Stimulated activated memory B cell treated with anti-CD40 and anti-IgM and Interleukin-4, amounts not matched to agents 10 μg/mL and 1 μg/mL and 100 μg/mL, for 72 hours (primary cell): ENCODE measurements at places on chromosomes 1 and 21.

- ATAC-seq = no peak
Measured at GRCh38 chr1:231362325-231362724, 24.2 kb downstream of the SPRTN start.

- ATAC-seq = no peak
Measured at GRCh38 chr1:240344918-240345317, 253.2 kb downstream of the FMN2 start.

DNA sequence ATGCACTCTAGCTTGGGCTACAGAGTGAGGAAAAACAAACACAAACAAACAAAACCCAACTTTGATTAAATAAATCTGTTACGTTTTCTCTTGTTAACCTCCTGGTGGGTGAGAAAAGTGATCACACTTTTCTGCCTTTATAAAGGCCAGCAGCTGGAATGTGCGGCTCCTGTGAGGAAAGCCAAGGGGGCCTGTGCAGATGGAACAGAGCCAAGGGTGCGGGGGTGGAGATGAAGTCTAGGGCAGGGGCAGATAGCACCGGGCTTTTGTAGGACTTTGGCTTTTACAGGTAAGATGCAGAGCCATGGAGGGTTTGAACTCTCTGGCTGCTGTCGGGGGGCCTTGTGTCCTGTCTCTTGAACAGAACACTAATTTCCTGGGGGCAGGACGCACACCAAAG lies 40.7 kb upstream of the GPR37L1 start:
- no peak for ATAC-seq

DNA sequence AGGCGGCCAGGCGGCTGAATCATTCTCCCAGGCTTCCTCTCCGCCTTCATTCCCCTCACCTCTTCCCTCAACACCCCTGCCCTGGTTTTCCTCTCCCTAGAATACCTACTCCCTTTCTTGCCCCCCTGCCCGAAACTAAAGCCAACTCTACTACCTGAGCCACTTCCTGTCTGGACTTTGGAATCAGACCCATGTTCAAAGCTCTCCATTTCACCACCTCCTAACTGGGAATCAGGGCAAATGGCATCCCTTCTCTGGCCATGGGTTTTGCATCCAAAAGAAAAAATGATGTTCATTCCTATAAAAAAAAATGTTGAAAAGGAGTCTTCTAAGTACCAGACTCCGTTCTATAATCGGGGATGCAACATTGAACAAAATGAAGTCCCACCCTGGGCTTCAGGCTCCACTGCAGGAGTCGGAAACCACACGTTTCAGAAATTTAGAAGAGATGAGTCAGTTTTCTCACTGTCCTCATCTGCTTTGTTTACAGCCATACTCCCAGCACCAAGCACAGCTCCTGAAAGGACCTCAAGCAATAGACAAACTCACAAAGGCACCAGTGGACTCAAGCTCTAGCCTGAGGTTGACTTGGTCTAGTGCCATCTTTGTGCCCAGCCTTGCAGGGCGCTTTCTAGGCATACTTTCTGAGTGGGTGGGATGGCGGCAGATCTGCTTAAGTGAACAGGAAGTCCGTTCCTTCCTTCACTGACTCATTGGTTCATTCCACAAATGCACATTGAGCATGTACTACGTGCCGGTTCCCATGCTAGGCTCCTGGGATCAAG lies 176.2 kb downstream of the IGSF21 start:
- ATAC-seq = no peak

- no peak for ATAC-seq
Measured at GRCh38 chr1:97212671-97213070, 491.1 kb downstream of the PTBP2 start.
